ENCODE measurements at places on chromosomes 4 and X.

- DNase-seq, result no peak
Measured at GRCh38 chr4:30755346-30755745, 35.2 kb downstream of the PCDH7 start.

- DNase-seq, result no peak
Measured at GRCh38 chrX:4762196-4762595, 1048.7 kb upstream of the PRKX start.

DNA sequence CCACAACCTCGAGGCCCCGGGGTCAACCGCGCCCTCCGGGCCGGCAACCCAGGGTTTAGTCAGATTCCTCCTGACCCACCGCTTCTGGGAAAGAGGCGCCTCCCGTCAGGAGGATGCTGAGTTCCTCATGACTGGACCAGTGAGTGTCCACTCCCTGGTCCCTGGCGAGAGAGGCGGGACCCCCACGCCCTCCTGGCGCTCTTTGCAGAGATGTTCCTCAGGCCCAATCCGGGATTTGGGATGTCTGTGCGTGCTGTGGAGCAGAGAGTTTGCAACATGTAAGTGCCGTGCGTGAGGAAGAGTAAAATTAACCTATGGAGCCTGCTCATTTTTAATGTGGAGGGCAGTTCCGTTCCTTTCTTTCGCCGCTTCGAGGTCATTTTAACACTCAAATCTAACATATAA lies 824 bp upstream of the UGDH start:
- no peak for DNase-seq

GRCh38 chr4:107192601-107193000 lies 156.5 kb upstream of the DKK2 start:
- no peak for DNase-seq

DNA sequence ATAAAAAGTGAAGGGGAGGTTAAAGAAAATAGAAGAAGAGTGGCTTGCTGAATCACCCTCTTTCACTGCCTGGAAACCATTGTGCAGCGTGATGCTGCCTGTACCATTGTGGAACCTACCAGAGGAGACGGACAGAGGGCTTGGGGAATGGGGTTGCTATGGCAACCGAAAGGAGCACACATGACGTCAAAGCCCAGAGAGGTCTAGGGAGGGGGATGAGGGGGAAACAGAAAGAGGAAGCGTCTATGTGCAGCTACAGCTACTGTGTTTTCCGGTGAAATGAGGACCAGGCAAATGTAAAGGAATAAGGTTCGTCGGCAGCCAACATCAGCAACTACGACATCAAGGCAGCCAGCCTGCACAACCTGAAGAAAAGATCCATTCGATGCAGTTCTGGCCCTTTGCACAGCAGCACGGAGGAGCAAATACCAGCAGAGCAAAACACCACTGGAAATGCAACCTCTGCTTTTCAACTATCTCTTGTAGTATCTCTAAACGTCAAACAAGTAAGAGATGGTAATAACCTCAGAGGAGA lies at the start of gene MAPK10:
TSS of gene MAPK10 (minus strand) at position 110 of the 535 bp plus-strand sequence.
- DNase-seq, result peak; percentile 83

DNA sequence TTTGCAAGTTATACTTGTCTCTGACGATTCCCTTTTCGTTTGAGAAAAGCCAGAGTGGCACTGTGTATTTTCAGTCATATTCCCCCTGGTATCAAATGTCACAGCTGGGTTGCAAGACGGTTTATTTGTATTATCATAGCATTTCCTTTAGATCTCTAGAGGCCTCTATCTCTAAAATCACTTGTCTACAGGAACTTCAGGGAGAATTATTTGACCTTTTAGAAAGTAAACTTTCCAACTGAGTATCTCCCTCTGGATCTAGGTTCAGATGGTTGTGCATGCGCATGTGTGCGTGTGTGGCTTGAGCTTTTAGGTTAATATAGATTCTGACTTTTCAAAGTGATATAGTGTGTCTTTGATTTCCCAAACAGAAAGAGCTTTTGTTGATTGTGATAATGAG lies 15.1 kb upstream of the TAB3 start:
- DNase-seq, result no peak

- no peak for DNase-seq
Measured at GRCh38 chr4:23390246-23390645, 499.6 kb downstream of the PPARGC1A start.

- DNase-seq, result no peak
Measured at GRCh38 chr4:182451441-182451840, 208.2 kb downstream of the TENM3 start.

GRCh38 chrX:21735038-21735767 lies 22.7 kb downstream of the SMPX start:
- DNase-seq, result no peak

DNA sequence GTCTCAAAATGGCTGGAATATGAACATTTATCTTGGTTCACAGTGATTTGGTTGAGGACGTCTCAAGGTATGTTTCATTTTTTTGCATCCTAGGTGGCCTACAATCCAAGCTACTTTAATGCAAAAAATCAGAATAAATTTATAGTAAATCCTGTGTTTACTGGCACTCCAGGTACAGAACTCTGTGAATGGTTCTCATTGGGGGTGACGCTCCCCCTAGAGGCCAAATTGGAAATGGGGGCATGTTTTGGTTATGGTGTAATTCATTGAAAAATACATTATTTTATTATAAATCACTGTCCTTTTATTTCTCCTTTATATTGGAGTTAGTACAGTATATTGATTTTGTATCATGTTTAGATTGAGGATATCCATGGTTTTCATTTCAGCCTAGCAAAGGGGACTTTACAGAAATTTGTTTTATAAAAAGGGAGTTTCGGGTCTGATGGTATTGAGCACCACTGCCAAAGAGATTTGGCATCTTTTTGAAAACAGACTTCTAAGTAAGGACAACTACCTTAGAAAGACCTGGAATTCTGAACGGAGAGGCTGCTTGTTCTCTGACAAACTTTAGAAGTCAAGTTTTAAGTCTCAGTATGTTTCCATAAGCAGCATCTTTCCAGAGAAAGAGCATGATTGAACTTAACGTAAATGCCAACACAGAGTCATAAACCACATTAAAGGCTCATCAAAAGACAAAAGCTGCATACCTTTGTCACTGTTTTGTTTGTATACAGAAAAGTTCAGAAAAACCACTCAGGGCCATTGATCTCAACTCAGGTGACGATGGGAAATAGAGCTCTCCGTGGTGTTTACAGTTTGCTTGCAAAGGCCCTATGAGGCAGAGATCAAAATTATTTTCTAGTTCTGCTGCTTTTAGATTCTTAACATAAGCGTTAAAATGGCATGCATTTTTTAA lies 19.4 kb downstream of the MTM1 start:
- DNase-seq, result no peak

GRCh38 chr4:188915175-188915574 lies 775.9 kb downstream of the TRIML1 start:
- no peak for DNase-seq

DNA sequence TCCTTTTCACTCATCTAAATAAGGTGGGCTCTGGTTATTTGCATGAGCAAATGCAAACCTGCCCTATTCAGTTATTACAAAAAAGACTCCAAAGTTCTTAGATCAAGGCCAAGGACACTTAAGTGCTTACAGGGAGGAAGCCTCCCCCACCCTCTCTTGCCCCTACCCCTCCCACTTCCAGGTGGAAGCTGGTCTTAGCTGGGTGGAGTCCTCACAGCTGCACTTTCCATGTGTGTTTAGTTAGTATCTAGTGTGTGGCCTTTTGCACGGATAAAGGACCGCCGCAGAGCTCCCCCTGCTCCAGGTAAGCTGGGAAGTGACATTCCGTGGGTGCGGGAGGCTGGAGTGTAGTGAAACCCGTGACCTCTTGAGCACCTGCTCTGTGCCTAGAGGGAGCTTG lies at the start of gene TRIM75:
TSS of gene TRIM75 (plus strand) at position 222 of the 400 bp plus-strand sequence. CDS start 5,282 bp downstream, outside the sequence.
- no peak for DNase-seq

GRCh38 chr4:73267050-73267449 lies 8.5 kb upstream of the ANKRD17 start:
- DNase-seq, result no peak

- no peak for DNase-seq
Measured at GRCh38 chr4:13645075-13645474, 17.6 kb upstream of the BOD1L1 start.

DNA sequence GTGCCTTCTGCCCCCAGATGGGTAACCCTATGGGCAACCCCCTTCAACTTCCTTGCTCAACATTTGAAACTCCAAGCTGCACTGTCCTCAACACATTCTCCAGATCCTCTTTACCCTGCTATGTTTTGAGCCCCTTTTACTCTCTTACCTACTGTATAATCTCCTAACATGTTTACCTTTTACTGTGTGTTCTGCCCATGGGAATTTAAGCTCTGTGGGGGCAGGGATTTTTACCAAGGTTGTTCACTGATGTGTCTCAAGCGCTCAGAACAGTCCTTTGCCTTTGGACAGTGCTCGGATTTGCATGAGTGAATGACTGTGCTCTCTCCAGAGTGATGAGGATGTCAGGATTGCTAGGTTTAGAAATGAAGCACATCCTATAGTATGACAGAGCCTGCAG lies 53.2 kb downstream of the SORBS2 start:
- no peak for DNase-seq

DNA sequence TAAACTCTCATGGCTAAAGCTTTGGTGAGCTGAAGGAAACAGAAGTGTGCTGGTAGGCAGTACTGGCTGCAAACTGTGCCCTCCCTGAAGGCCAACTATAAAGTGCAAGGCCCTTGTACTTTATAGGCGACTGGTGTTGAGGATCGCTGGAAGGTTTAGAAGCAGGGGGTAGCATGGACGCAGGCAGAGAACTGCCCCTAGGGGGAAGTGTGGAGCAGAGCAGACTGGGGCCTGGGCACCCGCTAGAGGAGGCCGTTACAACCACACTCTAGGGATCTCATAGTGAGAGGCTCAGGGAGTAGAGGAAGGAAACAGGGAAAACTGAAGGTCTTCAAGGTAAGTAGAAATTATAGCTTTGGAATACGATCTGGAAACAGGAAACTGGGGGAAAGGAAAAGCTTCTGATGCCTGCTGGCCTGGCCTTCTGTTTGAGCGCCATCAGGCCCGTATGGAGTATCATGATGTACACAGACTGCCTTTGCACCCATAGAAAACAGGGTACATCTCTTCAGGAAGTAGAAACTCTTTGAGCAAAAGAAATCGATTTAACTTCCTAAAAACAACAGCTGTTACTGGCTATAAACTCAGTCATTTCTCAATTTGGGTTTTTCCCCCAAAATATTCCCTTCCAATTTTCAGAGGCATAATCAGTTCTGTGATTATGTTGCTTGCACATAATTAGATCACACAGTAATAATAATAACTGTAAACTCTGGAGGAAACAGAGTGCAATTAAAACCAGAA lies 23.9 kb upstream of the TMSB4X start:
- no peak for DNase-seq

- no peak for DNase-seq
Measured at GRCh38 chr4:69656653-69657158, 3.7 kb upstream of the UGT2A1 start.

DNA sequence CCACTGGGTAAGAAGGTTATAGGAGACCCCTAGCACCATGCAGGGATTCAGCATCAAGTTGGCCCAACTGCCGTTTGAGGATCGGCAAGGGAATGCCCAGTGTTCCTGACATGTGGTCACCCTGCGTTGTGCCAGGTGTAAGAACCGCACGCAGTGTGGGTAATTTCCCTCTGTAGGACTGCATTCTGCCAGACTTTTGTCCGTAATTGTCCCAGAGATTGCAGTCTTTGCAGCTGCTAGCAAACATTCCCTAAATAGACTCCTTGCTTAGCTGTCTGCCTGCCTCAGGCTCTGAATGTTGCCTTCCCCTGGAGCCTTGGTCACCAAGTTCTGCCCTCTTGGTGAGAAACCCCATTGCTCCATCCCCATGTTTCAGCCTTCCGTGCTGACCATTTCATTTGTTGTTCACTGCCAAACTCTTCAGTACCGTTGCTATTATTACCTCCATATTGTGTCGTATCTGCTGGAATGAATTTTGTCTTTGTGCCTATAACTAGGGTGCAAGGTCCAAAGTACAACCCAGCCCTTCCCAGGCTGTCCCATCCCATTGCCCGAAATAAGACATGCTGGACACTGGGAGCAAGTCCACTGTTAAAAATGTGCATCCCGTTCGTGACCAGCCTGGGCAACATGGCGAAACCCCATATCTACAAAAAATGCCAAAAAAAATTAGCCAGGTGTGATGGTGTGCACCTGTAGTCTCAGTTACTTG lies 53.8 kb upstream of the USP9X start:
- no peak for DNase-seq

GRCh38 chr4:6901669-6902317 lies 7.8 kb upstream of the TBC1D14 start:
- no peak for DNase-seq

GRCh38 chr4:117084866-117085701 lies at the start of gene TRAM1L1:
TSS of gene TRAM1L1 (minus strand) at chr4:117085576. CDS start at chr4:117085393, 183 bp downstream.
- DNase-seq, result peak; percentile 93

DNA sequence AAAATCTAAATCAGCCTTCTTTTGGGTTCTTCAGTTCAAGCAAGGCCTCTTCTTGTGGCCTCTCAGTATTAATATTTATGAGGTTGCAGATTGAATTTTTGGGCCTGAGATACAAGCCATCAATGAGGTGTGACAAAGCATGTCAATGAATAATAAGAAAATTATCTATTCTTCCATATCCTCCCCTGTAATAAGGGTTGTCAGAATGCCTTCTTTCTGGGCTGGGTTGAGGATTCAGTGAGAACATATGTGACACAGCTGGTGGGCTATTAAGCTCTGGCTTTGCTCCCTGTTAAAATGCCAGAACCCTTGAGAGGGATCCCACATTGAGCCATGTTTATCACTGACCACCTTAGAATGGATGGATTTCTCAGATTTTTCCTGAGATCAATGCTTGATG lies 187.2 kb downstream of the AR start:
- DNase-seq, result peak; percentile 76

DNA sequence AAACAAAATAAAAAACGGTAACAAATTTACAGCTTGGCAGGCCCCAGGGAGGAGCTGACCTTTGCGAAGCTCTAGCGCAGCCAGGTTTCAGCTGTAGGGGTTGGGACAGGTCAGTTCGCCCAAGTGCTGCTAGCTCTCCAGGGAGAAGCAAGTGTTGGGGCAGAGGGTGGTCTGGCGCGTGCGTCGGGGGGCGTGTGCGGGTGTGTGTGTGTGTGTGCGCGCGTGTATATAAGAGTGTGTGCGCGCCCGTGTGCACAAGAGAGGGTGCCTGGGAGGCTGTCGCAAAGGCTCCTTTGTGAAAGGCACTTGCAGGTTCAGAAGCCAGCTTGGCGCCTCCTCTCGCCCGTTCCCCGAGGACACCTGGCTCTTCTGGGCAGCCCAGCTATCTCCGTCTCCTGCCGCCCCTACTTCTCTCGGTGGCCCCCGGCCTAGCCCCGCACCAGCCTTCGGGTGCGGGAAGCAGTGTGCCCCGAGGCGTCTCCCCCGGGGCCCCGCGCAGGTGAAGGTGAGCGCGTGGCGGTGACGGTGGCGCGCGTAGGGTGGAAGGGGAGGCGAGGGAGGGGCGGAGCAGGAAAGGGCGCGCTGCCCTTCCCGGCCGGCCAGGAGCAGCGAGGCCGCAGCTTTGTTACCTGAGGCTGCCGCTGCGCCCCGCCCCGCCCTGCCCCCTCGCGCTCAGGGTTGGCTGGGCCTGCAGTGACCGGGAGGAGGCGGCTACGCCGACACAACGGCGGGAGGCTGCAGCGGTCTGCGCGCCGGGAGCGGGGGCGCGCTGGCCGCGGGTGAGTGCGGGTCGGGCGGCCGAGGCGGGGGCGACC lies at the start of gene FHDC1:
TSS of gene FHDC1 (plus strand) at position 693 of the 815 bp plus-strand sequence. CDS start 6,735 bp downstream, outside the sequence.
- peak; percentile 53 for DNase-seq

All from lung (tissue), 17 donors.